Right renal pelvis (tissue), 4 donors: ENCODE measurements at places on chromosomes 5 and 9. TPM values are rescaled to one million over a fixed set of nuclear protein-coding genes. Genes with fewer than 3 reads are reported as not detected.

Gene ESM1
- polyA plus RNA-seq: 16.2 TPM

Gene TNFSF15
- polyA plus RNA-seq: 5.2 TPM

Gene PCDHA4
- polyA plus RNA-seq: 1.2 TPM

Gene PAEP
- polyA plus RNA-seq: not detected

Gene BTNL3
- not detected for polyA plus RNA-seq

Gene SH3GL2
- 6.1 TPM for polyA plus RNA-seq

Gene BTNL9
- 12.1 TPM for polyA plus RNA-seq

Gene ICE1
- polyA plus RNA-seq: 40.0 TPM

Gene DOLPP1
- polyA plus RNA-seq: 24.1 TPM

Gene ST6GALNAC6
- 45.1 TPM for polyA plus RNA-seq

Gene CSF1R
- 14.7 TPM for polyA plus RNA-seq

Gene ANKRD33B
- polyA plus RNA-seq: 1.8 TPM

Gene TMEM232
- polyA plus RNA-seq: 8.9 TPM

Gene TMEM38B
- 45.0 TPM for polyA plus RNA-seq
